Regular cardiac myocyte (primary cell): ENCODE measurements at places on chromosomes 12 and 14. TPM values are rescaled to one million over a fixed set of nuclear protein-coding genes. Genes with fewer than 3 reads are reported as not detected.

The FBLN5 gene
- 3.8 and 17.8 TPM in 2 replicates for total RNA-seq

The SDSL gene
- total RNA-seq: 11.6 and 30.1 TPM in 2 replicates

The MGP gene
- 47.7 and 113 TPM in 2 replicates for total RNA-seq

The MAP1LC3B2 gene
- 0.28 and 0.58 TPM in 2 replicates for total RNA-seq

The NGB gene
- not detected in 2 replicates for total RNA-seq

The KERA gene
- not detected in 2 replicates for total RNA-seq

The SLC38A4 gene
- 0.28 and 1.7 TPM in 2 replicates for total RNA-seq

The RBM19 gene
- 14.9 and 24.7 TPM in 2 replicates for total RNA-seq

The DHRS2 gene
- under 0.01 and 0.19 TPM in 2 replicates for total RNA-seq

The APOLD1 gene
- 56.6 and 77.2 TPM in 2 replicates for total RNA-seq

The C1QL4 gene
- 0.28 and 0.38 TPM in 2 replicates for total RNA-seq

The NEUROD4 gene
- not detected in 2 replicates for total RNA-seq

The C14orf180 gene
- total RNA-seq: not detected in 2 replicates

The ARF6 gene
- 85.1 and 157 TPM in 2 replicates for total RNA-seq

The RNU6-7 gene
- total RNA-seq: not detected in 2 replicates
